ENCODE measurements at places on chromosomes 7 and 10. TPM values are rescaled to one million over a fixed set of nuclear protein-coding genes. Genes with fewer than 3 reads are reported as not detected.

The CFTR gene
- total RNA-seq = not detected

The ATP6V0E2 gene
- 34.1 TPM for total RNA-seq

The NODAL gene
- total RNA-seq = not detected

The KCNH2 gene
- 0.45 TPM for total RNA-seq

- DNase-seq = peak; percentile 15
Measured at GRCh38 chr10:69451784-69452251, 553 bp downstream of the TSPAN15 start.

- DNase-seq = no peak
Measured at GRCh38 chr10:68135922-68136792, 26.9 kb downstream of the MYPN start.

GRCh38 chr10:28253169-28253785 is 49.6 kb downstream of the MPP7 start:
- no peak for DNase-seq

GRCh38 chr7:54469740-54470139 is 72.4 kb upstream of the VSTM2A start:
- DNase-seq = no peak

DNA sequence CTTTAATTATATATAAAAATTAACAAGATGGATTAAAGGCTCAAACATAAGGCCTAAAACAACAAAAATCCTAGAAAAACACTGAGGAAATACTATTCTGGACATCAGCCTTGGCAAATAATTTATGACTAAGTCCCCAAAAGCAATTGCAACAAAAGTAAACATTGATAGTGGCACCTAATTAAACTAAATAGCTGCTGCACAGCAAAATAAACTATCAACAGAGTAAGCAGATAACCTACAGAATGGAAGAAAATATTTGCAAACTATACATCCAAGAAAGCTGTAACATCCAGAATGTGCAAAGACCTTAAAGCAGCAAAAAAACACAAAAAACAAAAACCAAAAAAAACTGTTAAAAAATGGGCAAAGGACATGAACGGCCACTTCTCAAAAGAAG is 384.0 kb upstream of the SEMA3D start:
- no peak for DNase-seq

GRCh38 chr10:122565766-122566206 is 5.2 kb downstream of the DMBT1 start:
- peak; percentile 83 for DNase-seq

GRCh38 chr7:96059075-96059474 is 262.8 kb downstream of the SLC25A13 start:
- no peak for DNase-seq

GRCh38 chr10:124048371-124049290 is 44.8 kb downstream of the CHST15 start:
- DNase-seq = no peak

DNA sequence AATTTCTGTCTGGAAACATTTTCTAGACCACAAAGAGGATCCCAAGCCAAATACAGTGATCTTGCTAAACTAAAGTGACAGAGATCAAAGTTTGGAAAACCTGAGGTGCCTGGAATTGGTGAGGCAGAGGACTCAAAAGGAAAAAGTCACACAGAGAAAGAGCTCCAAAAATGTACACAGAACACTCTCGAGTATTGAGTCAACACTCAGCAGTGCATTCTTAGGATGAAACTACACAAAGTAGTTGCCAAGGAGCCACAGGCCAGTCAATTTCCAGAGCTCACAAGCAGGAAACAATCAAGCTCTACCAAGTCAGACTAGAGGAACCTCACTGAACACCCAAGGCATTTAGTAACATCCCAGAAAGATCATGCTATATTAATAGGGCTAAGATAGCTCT is 61.3 kb downstream of the MICU1 start:
- peak; percentile 70 for DNase-seq

DNA sequence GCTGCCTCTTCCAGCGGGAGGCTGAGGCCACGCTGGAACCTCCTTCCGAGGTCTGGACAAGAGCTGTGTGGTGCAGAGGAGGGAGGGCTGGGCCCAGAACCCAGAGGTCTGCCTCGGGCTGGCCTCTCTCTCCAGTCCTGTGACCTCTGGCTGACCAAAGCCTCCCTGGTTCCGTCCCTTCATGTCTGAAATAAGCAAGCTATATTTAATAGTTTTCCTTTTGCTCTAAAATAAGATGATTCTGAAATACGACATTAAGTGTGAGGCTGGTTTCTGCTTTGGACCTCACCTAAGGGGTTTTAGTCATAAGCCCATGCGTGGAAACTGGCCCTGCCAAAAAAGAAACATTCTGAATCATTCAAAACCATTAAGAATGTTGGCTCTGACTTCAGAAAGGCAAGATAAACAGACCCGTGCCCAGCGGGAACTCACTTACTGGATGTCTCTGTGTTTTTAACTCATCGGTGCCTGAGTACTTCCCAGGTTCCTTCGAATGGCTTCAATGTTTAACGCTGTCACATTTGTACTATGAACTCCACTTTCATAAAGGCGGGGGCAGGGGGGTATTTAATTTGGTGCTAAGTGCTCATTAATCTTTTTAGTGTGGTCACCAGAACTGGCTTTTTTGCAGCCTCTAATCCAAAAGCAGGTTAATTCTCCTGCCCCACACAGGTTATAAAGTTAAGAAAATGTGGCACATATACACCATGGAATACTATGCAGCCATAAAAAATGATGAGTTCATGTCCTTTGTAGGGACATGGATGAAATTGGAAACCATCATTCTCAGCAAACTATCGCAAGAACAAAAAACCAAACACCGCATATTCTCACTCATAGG is 157.5 kb upstream of the KLF14 start:
- no peak for DNase-seq
